Common myeloid progenitor, CD34-positive (primary cell): ENCODE measurements at places on chromosomes 2 and 18.

- no peak for DNase-seq
Observed at GRCh38 chr2:24508878-24509277, 17.8 kb downstream of the NCOA1 start.

DNA sequence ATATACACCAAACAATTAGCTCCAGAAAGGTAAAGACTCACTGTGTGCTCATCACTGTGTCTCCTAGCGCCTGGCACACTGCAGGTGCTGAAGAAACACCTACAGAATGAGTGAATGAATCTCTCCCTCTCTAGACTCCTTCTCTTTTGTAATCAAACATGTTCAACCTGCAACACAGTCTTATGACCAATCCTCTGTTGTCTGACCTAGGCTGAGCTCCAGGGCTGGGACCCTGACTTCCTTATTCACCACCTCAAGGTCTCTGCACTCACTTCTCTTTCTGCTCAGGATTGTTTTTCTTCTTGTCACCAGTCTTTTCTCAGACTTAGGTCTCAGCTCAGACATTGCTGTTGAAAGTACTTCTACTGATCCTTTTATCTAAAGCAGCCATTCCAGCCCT, 9.8 kb downstream of the CKAP2L start:
- peak; percentile 74 for DNase-seq

DNA sequence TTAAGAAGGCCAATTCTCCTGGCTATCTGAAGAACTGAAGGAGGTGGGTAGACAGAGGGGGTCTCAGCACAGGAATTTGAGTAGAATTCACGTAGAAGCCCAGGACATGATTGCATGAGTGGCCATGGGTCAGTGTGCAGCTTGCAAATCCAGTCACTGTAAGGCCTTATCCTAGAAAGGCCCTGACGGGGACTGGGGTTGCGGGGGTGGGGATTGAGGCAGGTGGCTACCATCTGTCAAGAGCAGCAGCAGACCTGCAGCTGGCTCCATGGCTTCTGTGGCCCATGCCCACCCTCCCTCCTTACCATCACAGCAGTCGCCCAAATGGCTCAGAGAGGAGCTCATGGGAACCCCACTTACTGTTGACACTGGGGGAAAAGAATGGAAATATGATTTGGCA, 34.6 kb upstream of the SLC14A1 start:
- no peak for DNase-seq

GRCh38 chr2:240428245-240428644, 7.2 kb upstream of the GPC1 start:
- DNase-seq, result no peak

GRCh38 chr2:11342551-11343367, 1.7 kb downstream of the ROCK2 start:
- no peak for DNase-seq

DNA sequence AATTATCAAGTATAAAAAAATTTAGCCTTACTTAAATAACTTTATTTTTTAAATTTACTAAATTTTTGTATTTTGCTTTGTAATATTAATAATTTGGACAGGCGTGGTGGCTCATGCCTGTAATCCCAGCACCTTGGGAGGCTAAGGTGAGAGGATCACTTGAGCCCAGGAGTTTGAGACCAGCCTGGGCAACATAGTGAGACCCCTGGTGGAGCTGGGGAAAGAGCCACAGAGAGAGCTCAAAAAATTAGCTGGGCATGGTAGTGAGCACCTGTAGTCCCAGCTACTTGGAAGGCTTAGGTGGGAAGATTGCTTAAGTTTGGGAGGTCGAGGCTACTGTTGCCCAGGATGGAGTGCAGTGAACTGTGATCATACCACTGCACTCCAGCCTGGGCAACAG, 143.5 kb downstream of the B3GNT2 start:
- no peak for DNase-seq

DNA sequence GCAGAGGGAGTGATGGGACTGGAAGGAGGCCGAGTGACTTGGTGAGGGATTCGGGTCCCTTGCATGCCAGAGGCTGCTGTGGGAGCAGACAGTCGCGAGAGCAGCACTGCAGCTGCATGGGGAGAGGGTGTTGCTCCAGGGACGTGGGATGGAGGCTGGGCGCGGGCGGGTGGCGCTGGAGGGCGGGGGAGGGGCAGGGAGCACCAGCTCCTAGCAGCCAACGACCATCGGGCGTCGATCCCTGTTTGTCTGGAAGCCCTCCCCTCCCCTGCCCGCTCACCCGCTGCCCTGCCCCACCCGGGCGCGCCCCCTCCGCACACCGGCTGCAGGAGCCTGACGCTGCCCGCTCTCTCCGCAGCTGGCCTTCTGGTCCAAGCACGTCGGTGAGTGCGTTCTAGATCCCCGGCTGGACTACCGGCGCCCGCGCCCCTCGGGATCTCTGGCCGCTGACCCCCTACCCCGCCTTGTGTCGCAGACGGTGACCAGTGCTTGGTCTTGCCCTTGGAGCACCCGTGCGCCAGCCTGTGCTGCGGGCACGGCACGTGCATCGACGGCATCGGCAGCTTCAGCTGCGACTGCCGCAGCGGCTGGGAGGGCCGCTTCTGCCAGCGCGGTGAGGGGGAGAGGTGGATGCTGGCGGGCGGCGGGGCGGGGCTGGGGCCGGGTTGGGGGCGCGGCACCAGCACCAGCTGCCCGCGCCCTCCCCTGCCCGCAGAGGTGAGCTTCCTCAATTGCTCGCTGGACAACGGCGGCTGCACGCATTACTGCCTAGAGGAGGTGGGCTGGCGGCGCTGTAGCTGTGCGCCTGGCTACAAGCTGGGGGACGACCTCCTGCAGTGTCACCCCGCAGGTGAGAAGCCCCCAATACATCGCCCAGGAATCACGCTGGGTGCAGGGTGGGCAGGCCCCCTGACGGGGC, 4.6 kb downstream of the PROC start:
- DNase-seq, result peak; percentile 82

DNA sequence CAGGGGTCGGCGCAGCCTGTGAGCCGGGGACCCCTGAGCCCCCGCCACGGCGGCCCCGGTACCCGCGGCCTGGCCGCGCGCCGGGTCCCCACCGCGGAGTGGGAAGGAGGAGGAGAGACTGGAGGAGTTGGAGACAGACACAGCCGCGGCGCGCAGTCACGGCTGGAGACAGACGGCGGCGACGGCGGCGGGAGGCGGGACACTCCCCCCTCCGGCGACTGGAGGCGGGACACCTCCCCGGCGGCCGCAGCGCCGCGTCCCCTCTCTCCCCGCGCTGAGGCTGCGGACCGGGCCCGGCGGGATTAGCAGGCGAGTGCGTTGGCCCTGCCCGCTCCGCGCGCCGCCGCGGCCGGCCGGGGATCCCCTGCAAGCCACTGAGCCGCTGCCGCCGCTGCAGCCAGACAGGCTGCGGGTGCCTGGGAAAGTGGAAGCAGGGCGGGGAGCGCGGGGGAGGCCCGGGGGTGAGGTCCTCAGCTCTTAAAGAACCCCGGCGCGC, 1.0 kb upstream of the LDLRAD4 start:
- peak; percentile 50 for DNase-seq

GRCh38 chr18:56221195-56222065, 417.0 kb downstream of the TXNL1 start:
- no peak for DNase-seq
